Heart right ventricle (tissue), 16 donors: ENCODE measurements at places on chromosomes 12 and 14. TPM values are rescaled to one million over a fixed set of nuclear protein-coding genes. Genes with fewer than 3 reads are reported as not detected.
A peak's percentile ranks its signal among the peaks of the same experiment; 100 is the strongest.

Gene NKX2-8
- total RNA-seq: not detected

Gene EML1
- 32.8 TPM for total RNA-seq

Gene RFX4
- not detected for total RNA-seq

Gene AKAP3
- total RNA-seq: 4.8 TPM

Gene KRT80
- total RNA-seq: 0.07 TPM

Gene SYT1
- 0.07 TPM for total RNA-seq

Gene B3GNT4
- not detected for total RNA-seq

Gene WDR20
- total RNA-seq: 20.8 TPM

Gene PGAM5
- total RNA-seq: 22.7 TPM

GRCh38 chr12:99232324-99232723 lies 415.2 kb upstream of the GARIN6 start:
- DNase-seq: no peak

DNA sequence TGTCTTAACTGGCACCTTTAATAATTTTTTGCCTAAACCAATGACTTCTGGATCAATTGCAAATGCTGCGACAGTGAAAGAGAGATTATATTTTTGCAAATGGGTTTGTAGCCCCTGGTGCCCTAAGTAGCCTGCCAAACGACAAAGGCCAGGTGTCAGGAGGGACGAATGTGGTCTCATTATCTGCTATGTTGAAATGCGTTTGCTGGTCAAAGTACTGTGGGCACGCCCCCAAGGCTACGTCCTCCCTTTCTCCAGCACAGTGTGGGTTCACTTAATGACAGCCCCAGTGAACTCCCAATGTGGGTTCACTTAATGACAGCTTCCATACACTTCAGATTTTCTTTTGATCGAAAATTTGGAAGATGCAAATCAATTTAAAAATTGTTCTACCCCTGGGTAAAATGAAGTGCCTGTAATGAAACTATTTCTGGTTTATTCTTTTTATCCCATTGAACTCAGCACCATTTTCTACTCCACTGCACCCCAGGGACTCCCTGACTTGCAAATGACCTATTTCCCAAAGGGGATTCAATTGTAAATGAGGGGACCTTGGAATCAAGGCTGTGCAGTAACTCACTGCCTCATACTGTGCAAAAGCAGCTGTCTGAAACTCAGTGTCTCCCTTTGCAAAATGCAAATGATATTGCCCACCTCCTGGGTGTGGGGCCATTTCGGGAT lies 1.4 kb downstream of the SERPINA11 start:
- no peak for DNase-seq

GRCh38 chr14:104436047-104436591 lies 143.4 kb upstream of the C14orf180 start:
- peak; percentile 82 for DNase-seq

GRCh38 chr12:87704374-87704773 lies 324.8 kb downstream of the C12orf50 start:
- DNase-seq: no peak

DNA sequence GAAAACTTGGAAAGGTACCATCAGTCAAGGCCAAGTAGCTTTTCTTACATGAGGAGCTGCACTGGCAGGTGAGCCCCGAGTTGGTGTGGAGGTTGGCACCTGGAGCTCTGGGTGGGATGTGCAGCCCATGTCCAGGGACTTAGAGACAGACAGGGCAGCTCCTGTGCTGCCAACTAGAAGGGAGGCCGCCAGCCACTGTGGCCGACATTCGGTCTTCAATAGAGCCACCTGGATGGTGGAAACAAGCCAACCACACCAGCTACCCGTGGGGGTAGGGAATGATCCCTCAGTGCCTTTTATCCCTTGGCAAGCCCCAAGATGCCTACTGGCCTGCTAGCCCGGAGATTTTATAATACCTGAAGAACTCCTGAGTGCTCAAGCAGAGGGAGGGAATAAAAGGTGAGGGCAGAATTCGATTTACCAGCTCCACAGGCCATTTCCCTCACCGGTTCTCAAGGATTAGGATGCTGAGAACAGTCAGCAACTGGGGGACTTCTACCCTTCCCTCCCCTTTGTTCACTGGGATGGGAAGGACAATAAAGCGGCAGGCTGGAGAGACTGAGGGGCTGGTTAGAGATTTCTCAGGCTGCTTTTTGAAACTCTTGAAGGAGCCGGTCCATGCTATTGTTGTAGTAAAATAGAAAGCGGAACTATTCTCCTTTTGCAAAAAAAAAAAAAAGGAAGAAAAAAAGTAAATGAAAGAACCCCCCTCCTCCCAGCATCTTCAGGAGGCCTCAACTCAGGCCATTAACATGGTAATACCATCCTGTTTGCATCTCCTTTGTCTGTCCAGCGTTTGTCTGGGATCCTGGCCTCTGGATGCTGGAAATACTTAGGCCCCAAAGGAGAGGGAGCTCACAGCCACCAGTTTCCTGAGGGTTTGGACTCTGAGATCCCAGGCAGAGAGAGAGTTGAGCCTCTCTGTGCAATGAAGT lies 321.6 kb downstream of the ZFP36L1 start:
- DNase-seq: no peak

GRCh38 chr12:84807249-84807648 lies 105.3 kb downstream of the SLC6A15 start:
- no peak for DNase-seq

DNA sequence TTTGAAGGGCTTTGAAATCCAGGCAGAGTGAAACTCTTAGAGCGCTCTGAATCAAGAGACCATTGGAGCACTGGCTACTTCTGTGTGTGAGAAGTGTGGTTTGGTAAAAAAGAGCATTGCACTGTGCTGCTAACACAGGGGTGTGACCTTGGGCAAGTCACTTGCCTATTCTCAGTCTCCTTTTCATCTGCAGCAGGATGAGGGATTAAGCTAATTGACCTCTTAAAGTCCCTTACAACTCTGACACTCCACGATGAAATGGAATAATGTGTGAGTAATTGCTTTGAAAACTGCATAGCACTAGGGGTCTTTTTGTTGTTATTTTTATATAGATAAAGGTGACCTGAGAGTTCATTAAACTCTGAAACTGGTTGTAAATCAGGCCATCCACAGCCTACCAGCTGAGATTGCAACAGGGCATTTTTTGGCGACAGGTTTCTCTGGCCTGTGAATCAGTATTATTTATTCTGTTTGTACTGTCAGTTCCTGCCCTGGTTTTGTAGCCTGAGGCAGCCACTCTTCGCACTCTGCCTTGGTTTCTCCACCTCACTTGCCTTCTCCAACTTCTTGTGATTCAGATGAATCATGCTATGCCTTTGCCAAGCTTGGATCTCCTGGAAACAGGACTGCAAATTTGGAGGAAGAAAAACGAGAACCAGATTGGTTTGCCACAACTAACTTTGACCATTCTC lies 159.9 kb upstream of the PARP11 start:
- DNase-seq: no peak

DNA sequence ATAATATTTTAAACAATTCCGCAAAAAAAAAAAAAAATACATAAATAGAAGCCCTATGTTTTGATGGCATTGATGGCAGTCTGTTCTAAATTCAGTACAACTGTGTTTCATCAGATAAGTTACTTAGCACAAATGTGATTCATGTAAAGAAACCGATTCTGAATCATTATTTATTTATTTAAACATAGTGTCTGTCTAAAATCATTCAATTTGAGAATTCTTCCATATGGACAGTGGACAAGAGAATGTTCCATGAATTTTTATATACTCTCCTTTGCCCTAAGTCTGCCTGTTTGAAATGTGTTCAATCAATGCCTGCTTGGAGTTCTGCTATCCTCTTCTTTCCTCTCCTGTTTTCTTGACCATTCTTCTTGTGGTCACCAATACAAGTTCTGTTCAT lies 126.5 kb downstream of the PDE3A start:
- no peak for DNase-seq

DNA sequence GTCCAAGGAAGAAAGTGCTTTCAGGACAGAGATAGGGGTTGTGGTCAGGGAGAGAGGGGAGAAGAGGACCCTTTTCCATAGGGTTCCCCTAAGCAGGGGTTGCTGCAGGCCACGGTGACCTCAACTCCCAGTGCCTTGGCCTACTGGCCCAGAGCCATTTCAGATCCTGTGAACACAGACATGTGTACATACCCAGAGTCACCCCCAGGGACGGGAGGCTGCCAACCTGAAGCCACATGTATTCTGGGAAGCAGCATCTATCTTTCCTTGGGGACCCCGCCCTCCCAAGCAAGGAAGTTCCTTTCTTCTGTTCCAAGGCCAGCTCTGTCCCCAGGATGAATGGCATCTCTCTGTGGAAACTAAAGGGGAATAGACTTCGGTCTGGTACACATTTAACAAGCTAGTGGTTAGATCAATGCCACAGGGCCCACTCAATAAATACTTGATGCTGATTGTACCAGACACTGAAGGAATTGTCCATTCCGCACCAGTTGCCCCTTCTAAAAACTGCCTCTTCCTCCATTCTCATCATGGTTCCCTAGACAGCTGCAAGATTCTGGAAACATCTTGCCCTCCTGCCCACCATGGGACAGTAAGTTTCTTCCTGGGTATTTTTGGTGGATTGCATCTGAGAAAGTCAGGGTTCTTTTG lies 25.2 kb upstream of the DGLUCY start:
- DNase-seq: no peak

- no peak for DNase-seq
These were observed 63.5 kb downstream of the CLMN start for GRCh38 chr14:95256002-95256775.
